ENCODE measurements at places on chromosomes 4 and X. TPM values are rescaled to one million over a fixed set of nuclear protein-coding genes. Genes with fewer than 3 reads are reported as not detected.
A peak's percentile ranks its signal among the peaks of the same experiment; 100 is the strongest.

GRCh38 chr4:159390648-159391047 lies 287.8 kb downstream of the RAPGEF2 start:
- peak; percentile 45 for ATAC-seq

- ATAC-seq = no peak
Measured at GRCh38 chr4:139865537-139865936, 199.9 kb downstream of the MGST2 start.

- no peak for ATAC-seq
Measured at GRCh38 chr4:180680305-180680704, 1562.9 kb upstream of the TENM3 start.

DNA sequence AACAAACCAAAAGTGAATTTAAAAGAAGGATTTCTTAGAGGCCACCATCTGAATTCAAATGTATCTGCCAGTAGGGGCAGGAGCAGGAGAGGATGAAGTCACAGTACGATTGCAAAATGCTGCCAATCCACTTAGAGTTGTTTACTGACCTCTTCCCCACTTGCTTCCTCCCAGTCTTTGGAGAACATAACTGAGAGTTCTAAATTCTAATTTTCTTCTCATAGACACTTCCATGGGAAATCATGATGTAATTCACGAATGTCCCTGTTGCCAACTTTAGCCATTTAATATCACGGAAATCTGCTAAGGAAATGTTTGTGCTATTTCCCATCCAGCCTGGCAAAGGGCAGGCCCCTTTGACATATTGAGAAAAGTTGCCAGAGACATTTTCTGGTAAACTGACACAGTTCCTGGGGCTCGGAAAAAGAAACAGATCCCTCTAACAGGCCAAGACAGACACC lies 33.6 kb upstream of the NOCT start:
- ATAC-seq = peak; percentile 60

DNA sequence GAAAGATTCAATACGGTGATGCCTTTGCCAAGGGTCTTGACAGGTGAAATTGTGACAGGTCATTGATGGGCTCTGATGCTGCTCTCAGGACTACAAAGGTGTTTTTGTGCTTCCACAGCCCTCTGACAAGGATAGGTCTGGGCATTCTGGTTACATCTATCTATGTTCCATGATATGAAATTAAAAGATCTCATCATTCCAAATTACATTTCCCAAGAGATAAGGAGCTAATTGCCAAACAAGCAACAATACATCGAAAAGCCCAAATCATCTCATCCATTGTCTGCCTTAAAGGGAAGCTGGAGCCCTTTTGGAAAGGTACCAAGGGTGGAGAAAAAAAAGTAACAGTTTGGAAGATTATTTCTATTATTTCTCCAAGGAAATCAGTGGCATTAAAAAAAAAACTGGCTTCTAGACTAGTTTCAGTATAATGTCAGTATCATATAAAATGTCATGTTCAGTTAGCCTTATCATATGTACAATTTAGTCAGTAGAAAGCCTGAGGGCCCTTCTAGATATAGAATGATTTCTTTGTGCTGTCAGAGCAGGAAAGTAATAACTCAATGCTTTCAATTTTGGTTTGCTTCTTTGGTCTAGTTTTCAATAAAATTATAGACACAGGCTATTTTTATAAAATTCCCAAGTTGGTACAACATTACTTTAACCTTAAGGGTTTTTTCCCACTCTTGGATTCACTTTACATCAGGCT lies 224.5 kb upstream of the GPRIN3 start:
- ATAC-seq = no peak

DNA sequence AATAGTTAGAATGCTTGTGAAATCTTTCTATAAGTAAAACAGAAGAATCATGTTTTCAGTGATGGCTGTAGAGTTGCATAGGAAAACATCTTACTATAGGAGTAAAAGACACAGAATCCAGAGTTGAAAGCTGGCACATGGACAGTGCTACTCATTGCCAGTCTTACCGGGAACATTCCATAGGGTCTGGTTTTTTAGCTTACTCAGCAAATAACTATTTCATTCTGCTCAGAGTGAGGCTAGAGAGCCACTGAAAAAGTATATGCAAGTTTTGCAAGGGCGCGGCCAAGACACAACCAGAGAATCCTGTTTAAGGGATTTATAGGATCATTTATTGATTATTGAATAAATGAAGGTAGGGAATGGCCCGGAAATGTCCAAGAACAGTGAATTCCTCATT lies 60.3 kb downstream of the MTHFD2L start:
- peak; percentile 95 for ATAC-seq

DNA sequence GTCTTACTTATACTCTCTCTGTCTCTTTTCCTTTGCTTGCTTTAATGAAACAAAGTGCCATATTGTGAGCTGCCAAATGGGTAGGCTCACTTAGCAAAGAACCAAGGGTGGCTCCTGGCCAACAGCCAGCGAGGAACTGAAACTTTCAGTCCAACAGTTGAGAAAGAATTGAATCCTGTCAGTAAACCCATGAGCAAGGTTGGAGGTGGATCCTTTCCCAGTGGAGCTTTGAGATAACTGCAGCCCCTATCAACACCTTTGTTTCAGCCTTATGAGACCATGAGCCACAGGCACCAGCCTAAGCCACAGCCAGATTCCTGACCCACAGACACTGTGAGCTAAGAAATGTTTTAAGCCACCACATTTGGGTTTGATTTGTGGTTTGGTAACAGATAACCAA lies 362.2 kb downstream of the PDGFC start:
- ATAC-seq = no peak

DNA sequence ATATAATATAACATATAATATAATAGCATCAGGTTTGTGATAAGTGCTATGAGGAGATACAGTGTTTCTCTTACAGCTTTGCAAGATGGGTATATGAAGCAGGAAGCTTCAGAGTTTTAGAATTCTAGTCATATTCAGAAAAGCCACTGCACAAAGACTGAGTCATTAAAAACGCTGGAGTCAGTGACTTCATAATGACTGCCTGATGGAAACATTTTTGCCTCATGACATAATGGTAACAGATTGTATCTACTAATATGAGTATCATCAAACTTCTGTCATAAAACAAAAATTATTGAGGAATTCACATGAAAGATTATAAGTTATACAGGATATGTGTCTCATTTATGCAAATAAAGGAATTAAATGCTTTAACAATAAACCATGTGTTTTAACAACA lies 46.8 kb downstream of the EPHA5 start:
- no peak for ATAC-seq

GRCh38 chrX:150361777-150362351 lies 1.3 kb upstream of the MAMLD1 start:
- no peak for ATAC-seq

DNA sequence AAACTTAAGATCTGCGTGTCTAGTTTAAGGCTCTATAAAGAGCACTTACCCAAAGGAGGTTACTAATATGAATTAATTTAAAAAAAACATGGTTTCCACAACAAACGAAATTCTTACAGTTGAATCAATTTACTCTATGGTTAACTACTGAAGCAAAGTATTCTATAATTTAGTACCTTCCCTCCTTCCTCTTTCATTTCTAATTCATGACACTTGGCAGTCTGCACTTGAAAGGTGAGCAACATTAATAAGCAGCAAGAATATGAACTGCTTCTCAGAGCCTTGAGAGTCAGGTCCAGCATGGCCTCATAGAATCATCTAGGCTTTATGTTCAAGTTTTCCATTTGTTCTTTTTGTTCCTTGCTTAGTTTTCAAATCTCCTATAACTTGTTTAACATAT lies 42.7 kb downstream of the TAPT1 start:
- no peak for ATAC-seq

- no peak for ATAC-seq
Measured at GRCh38 chrX:120463241-120463640, 5.9 kb downstream of the LAMP2 start.

RTL3 gene
- not detected for total RNA-seq

RHOXF1 gene
- total RNA-seq = not detected

DDX60 gene
- 4.8 TPM for total RNA-seq

SPACA5 gene
- total RNA-seq = not detected

SPARCL1 gene
- 31.0 TPM for total RNA-seq

FDCSP gene
- 53.0 TPM for total RNA-seq

GC gene
- 0.40 TPM for total RNA-seq

Measured in esophagus mucosa (tissue), 1 donor.